ENCODE measurements at places on chromosomes 6 and 20.

- DNase-seq = peak; percentile 78
Observed at GRCh38 chr6:44245912-44246662, 814 bp upstream of the HSP90AB1 start.

GRCh38 chr20:61353261-61354000 is 101.4 kb downstream of the CDH4 start:
- no peak for DNase-seq

GRCh38 chr6:1630212-1630770 is 20.6 kb downstream of the FOXC1 start:
- DNase-seq = no peak

GRCh38 chr6:6583836-6584235 is 4.7 kb upstream of the LY86 start:
- DNase-seq = no peak

All from T-helper 1 cell (primary cell).